ENCODE measurements at places on chromosomes 13 and 19. TPM values are rescaled to one million over a fixed set of nuclear protein-coding genes. Genes with fewer than 3 reads are reported as not detected.

GRCh38 chr13:25203127-25203740 is 31.1 kb upstream of the AMER2 start:
- DNase-seq = peak; percentile 33

DNA sequence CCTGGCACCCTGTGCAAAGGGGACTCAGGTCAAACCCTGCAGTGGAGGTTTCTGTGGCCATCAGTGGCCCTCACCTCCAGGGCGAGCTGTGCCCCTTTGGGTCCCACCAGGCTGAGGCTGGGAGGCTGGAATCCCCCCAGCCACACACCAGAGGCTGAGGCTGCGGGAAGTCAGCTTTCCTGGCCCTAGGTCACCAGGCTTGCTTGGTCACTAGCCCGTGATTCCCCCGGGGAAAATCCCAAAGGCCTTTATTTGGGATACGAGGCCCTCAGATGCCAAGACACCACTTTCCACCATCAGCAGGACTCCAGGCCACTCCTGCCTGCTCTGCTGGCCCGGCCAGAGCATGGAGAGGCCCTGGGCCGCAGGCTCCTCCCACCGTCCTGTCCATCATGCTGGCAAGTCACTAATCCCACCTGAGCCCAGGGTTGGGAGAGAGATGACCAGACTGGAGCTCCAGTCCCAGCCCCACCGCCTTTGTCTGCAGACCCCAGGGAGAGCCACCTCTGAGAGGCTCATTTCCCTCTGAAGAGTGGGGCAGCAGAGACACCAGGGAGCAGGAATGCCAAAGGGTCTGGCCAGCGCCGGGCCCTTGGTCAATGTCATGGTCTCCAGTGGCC is 4.7 kb downstream of the NKPD1 start:
- DNase-seq = no peak

- peak; percentile 61 for DNase-seq
Observed at GRCh38 chr13:42047561-42048341, 697 bp upstream of the DGKH start.

DNA sequence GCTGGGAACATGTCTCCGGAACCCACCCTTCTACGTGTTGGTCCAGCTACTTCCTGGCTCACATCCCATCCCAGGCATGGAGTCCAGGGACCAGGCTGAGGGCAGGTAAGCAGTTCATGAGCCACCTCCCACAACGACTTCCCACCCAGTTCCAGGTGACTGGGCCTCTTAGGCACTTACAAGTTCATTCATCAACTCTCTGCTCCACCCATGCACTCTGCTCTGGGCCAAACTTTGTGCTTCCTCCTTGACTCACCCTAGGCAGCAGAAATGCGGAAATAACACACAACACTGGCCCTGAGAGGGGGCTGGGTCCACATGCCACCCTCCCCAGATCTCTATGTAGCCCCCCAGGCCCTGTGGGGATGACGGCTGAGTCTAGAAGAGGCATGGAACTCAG is 20.5 kb downstream of the IQCN start:
- DNase-seq = no peak

GRCh38 chr13:112447761-112448603 is 71.8 kb downstream of the SPACA7 start:
- DNase-seq = no peak

- DNase-seq = peak; percentile 91
Observed at GRCh38 chr19:28898249-28898648, 314.7 kb downstream of the UQCRFS1 start.

- no peak for DNase-seq
Observed at GRCh38 chr13:113552786-113553434, 31.6 kb upstream of the TFDP1 start.

GRCh38 chr13:22793598-22794134 is 387.1 kb upstream of the SGCG start:
- peak; percentile 67 for DNase-seq

GRCh38 chr19:16661480-16662034 is 618 bp downstream of the TMEM38A start:
- peak; percentile 79 for DNase-seq

MICU2 gene
- 160 TPM for total RNA-seq

AMER2 gene
- total RNA-seq = not detected

- DNase-seq = no peak
Observed at GRCh38 chr13:31786011-31786410, 46.7 kb downstream of the RXFP2 start.

DNA sequence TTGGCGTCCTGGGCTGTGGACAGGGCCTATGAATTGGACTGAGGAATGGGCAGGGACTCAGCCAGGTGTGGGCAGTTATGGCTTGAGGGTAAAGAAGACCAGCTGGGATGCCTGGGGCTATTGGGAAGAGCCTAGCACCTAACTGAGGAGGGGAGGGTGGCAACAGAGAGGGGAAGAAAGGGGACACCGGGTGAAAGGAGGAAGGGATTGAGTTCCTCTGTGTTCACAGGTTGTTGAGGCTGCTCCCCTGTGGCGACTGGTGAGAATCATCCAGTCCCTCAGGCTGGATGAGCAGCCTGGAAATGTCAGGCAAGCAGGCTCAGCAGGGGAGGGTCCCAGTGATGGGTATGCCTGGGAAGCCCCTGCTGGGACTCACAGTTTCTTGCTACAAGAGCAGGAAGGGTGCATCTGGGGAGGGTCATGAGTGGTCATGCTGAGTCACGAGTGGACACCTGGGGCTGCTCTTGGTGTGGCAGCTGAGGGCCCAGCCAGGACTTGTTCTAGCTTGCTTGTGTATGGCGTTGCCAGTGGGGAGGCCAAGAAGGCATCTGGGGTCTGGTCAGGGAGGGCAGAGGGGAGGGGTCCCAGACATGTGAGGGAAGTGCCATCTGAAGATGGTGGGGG is 1.4 kb downstream of the ZNF324 start:
- DNase-seq = no peak

DNA sequence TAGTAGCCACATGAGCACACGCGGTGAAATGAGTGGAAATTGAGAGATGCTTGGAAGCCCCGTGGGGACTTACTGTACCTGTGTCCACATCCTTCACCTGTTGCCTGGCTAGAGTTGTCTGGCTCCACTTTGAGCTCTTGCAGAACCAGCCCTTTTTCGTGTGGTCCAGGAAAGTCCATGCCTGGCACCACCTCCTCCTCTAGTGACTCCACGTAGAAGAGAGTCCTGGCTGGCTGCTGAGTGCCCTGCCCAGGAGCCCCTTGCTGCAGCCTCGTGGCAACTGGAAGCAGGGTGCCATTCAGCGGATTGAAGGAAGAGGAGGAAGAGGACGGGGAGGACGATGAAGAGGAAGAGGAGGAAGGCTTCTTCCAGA is 515 bp upstream of the ATXN8OS start:
- no peak for DNase-seq

MRI1 gene
- total RNA-seq = 37.2 TPM

SULT2B1 gene
- total RNA-seq = not detected

GRCh38 chr19:2429917-2430535 is 2.6 kb upstream of the TIMM13 start:
- DNase-seq = no peak

C19orf67 gene
- total RNA-seq = not detected

- no peak for DNase-seq
Observed at GRCh38 chr19:2552859-2553258, 76.9 kb downstream of the GADD45B start.

DNA sequence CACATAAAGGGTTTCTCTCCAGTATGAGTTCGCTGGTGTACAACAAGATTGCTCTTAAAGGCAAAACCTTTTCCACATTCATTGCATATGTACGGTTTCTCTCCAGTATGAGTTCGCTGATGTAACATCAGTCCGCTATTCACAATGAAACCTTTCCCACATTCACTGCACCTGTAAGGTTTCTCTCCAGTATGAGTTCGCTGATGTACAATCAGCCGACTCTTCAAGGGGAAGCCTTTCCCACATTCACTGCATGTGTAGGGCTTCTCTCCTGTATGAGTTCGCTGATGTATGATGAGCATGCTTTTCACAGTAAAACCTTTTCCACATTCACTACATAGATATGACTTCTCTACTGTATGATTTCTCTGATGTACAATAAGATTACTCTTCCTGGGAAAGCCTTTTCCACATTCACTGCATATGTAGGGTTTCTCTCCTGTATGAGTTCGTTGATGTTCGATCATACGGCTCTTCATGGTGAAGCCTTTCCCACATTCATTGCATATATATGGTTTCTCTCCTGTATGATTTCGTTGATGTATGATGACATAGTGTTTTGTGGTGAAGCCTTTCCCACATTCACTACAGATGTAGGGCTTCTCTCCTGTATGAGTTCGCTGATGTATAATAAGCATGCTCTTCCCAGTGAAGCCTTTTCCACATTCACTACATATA is 6.0 kb upstream of the ZNF614 start:
- DNase-seq = no peak

GRCh38 chr13:111460548-111461444 is 140.4 kb downstream of the TEX29 start:
- peak; percentile 79 for DNase-seq

NTF4 gene
- not detected for total RNA-seq

DNA sequence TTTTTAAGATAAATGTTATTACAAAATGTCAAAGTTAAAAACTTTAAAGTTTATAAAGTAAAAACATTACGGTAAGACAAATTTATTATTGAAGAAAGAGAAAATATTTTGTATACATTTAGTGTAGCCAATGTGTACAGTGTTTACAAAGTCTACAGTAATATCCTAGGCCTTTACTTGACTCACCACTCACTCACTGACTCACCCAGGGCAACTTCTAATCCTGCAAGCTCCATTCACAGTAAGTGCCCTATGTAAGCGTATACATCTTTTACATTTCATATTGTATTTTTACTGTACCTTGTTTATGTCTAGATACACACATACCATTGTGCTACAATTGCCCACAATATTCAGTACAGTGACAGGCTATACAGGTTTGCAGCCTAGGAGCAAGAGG is 448.2 kb downstream of the KCTD12 start:
- no peak for DNase-seq

FUT2 gene
- total RNA-seq = not detected

DNA sequence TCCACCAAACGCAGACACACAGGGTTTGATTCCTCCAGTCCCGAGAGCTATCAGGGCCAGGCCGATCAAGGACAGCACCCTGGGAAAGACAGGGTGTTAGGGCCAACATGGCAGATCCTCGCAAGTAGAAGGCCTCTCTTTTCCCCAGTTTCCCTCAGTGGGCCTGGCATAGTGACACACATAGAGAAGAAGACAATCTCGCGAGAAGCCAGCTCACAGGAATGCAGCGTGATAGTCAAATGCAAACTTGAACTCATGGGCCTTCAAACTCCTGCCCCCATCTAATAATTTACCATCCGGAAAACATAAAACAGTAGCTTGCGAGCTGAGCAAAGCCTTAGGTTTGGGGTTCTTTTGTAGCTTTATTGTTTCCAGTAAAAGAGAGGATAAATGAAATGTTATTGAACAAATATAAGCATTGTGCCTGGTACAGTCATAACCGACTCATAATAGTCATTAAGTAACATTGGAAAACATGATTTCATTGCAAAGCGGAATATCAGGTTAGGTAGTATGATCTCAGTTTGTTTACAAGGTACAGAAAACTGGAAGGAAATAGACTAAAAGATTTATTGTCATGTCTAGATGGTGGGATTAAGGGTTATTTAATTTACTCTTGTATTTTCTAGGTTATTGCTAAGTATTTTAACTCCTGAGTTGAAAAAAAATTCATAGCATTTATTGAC is 30.5 kb downstream of the SLC15A1 start:
- DNase-seq = no peak

GRCh38 chr19:45472563-45473366 is 5.0 kb downstream of the FOSB start:
- DNase-seq = no peak

DNA sequence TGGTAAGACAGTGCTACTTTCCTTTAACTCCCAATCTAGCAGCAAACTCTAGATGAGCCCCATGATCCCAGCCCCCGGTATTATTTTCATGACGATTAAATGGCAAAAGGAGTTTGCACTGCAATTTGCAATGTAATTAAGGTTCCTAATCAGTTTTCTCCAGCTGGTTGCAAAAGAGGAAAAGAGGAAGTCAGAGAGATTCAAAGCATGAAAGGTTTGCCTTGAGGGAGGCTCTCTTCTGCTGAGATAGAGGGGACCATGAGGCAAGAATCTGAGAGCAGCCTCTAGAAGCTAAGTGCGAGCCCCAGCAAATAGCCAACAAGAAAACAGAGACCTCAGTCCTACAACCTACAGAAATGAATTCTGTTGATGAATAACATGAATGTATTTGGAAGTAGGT is 527.1 kb downstream of the UQCRFS1 start:
- no peak for DNase-seq

DNA sequence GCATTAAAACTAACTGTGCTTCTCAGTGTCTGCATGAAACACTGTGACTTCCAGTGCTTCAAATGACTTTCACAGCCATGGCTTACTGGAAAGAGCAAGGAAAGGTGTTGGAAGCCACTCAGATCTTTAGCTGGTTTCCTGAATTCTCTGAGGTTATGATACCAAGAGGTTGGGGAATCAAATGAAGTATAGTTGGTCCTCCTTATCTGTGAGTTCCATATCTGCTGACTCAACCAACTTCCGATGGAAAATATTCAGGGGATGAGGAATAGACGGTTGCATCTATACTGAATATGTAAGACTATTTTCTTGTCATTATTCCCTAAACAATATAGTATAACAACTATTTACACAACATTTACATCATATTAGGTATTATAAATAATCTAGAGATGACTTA is 32.4 kb downstream of the EPSTI1 start:
- DNase-seq = no peak

SMIM44 gene
- total RNA-seq = not detected

GRCh38 chr13:97726664-97727280 is 226.7 kb upstream of the IPO5 start:
- DNase-seq = no peak

GRCh38 chr13:94419304-94419924 is 60.1 kb downstream of the DCT start:
- no peak for DNase-seq

GRCh38 chr19:40685563-40685962 is 4.9 kb downstream of the NUMBL start:
- DNase-seq = peak; percentile 52

- no peak for DNase-seq
Observed at GRCh38 chr13:63307228-63307627, 1891.6 kb upstream of the PCDH20 start.

- DNase-seq = peak; percentile 92
Observed at GRCh38 chr13:34546344-34547250, 395.5 kb upstream of the NBEA start.

- DNase-seq = no peak
Observed at GRCh38 chr19:44987148-44987675, 14.1 kb upstream of the RELB start.

GRCh38 chr19:48480183-48480557 is 11.0 kb downstream of the CYTH2 start:
- DNase-seq = no peak

GRCh38 chr19:40974633-40975037 is 16.4 kb upstream of the CYP2B6 start:
- peak; percentile 70 for DNase-seq

TMED1 gene
- total RNA-seq = 84.8 TPM

DNA sequence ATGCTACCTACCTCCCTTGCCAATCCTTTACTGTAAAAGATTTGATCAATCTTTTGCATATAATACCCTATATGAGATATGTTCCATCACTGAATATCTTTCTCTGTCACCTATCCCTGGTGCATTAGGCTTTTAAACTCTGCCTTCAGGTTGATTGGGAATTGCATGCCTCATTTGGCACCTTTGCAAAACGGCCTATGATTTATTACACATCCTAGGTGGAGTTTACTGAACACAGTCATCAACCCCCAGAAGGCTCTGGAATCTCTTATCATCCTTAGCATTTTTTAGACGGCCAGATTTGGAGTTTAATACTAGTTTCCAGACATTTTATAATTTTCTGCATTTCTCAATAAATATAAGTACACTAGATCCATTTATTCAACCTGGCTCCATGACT is 448.4 kb upstream of the SLC10A2 start:
- no peak for DNase-seq

CGB8 gene
- not detected for total RNA-seq

Data from myocyte (in vitro differentiated cells).